Spleen (tissue), 13 donors: ENCODE measurements at places on chromosomes 5 and 9. TPM values are rescaled to one million over a fixed set of nuclear protein-coding genes. Genes with fewer than 3 reads are reported as not detected.
A peak's percentile ranks its signal among the peaks of the same experiment; 100 is the strongest.

The TMEFF1 gene
- not detected for total RNA-seq

The GFI1B gene
- total RNA-seq = 1.8 TPM

The IL33 gene
- 2.7 TPM for total RNA-seq

GRCh38 chr9:109001275-109001676 lies 12.0 kb downstream of the CTNNAL1 start:
- no peaks in the 10 kb centered on the region for H3K36me3 ChIP-seq
- H3K4me1 ChIP-seq = peaks cover 6% of the 10 kb centered on the region
- H3K27ac ChIP-seq = no peak overlapping the region
- no peaks in the 10 kb centered on the region for H3K27me3 ChIP-seq
- DNase-seq = no peak

GRCh38 chr5:113280541-113280940 lies 154.2 kb downstream of the TSSK1B start:
- H3K4me1 ChIP-seq = no peaks in the 10 kb centered on the region
- H3K27me3 ChIP-seq = no peaks in the 10 kb centered on the region
- H3K36me3 ChIP-seq = no peaks in the 10 kb centered on the region
- no peak overlapping the region for H3K27ac ChIP-seq
- DNase-seq = no peak

DNA sequence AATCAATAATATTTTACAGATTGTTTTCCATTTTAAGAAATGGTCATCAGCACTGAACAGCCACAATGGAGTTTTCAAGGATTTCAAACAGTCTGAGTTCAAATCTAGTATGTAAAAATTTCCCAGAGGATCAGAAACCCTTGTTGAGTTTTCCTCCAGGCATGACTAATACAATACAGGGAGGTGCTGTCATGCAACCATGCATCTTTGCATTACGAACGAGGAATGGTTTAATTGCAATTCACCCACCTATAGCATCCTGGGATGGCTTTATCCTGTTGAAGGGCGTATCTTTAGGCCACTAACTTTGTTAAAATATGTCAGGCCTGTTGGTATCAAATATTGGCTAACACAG lies 196.4 kb downstream of the EFNA5 start:
- H3K27ac ChIP-seq = peak overlapping the region; percentile 51
- no peaks in the 10 kb centered on the region for H3K36me3 ChIP-seq
- no peaks in the 10 kb centered on the region for H3K27me3 ChIP-seq
- DNase-seq = no peak
- H3K4me1 ChIP-seq = peaks cover 7% of the 10 kb centered on the region

- no peak for DNase-seq
- no peaks in the 10 kb centered on the region for H3K36me3 ChIP-seq
- no peaks in the 10 kb centered on the region for H3K27me3 ChIP-seq
- no peak overlapping the region for H3K4me3 ChIP-seq
- no peak overlapping the region for H3K27ac ChIP-seq
These were observed 35.5 kb downstream of the OLFML2A start for GRCh38 chr9:124812441-124812876.

GRCh38 chr5:125685771-125686170 lies 737.4 kb upstream of the GRAMD2B start:
- DNase-seq = no peak
- H3K4me1 ChIP-seq = no peaks in the 10 kb centered on the region
- no peaks in the 10 kb centered on the region for H3K27me3 ChIP-seq
- H3K27ac ChIP-seq = no peak overlapping the region

- H3K4me3 ChIP-seq = no peak overlapping the region
- no peaks in the 10 kb centered on the region for H3K27me3 ChIP-seq
These were observed 1457.2 kb upstream of the WWC1 start for GRCh38 chr5:166834246-166834645.

- H3K4me1 ChIP-seq = peaks cover 25% of the 10 kb centered on the region
- no peak for DNase-seq
- no peak overlapping the region for H3K4me3 ChIP-seq
- H3K27me3 ChIP-seq = no peaks in the 10 kb centered on the region
- H3K27ac ChIP-seq = no peak overlapping the region
These were observed 3.1 kb downstream of the CLTB start for GRCh38 chr5:176413255-176413565.

DNA sequence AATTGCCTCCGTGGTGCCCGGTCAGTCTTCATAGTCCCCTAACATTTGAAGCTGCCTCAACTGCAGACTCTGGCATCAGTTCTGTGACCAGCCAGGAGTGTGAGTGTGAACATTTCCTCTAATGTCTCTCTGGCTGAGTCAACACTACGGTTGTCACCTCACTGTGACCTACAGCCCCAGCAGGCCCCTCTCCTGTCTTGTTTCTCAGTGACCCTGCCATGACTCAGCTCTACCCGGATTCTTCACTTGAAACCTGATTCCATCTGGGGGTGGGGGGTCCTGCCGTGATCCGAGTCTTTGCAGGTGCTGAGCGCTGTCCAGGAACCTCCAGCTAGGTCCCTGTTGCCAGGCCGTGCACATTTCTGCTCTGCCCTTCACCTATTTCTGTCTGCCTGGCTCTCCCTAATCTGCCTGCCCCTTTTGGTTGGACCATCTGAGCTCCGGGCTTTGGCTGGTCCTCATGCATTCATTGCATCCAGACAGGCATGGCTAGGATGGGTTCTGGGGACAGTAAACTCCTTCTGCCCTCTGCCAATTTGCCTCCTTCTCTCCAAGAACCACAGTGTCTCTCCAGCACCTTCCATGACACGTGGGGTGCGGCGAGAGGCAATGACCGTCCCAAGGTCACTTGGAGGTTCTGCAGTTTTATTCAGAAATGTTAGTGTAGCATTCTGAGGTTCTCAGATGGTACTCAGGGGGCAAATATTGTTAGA lies 24.2 kb downstream of the STC2 start:
- H3K27ac ChIP-seq = no peak overlapping the region
- H3K36me3 ChIP-seq = no peaks in the 10 kb centered on the region
- no peak overlapping the region for H3K4me3 ChIP-seq
- H3K27me3 ChIP-seq = no peaks in the 10 kb centered on the region
- no peaks in the 10 kb centered on the region for H3K4me1 ChIP-seq

DNA sequence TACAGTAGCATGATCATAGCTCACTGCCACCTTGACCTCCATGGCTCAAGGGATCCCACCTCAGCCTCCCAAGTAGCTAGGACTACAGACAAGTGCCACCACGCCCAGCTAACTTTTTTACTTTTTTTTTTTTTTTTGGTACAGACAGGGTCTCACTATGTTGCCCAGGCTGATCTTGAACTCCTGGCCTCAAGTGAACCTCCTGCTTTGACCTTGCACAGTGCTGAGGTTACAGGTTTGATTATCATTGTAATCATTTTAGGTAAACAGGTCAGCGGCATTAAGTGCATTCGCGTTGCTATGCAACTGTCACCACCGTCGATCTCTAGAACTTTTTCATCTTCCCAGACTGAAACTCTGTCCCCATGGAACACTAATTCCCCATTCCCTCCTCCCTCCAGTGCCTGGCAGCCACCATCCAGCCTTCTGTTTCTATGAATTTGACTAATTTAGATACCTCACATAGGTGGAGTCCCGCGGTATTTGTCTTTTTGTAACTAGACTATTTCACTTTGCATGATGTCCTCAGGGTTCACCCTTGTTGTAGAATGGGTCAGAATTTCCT lies 5.8 kb upstream of the CARD19 start:
- no peak overlapping the region for H3K4me3 ChIP-seq
- H3K4me1 ChIP-seq = peaks cover 42% of the 10 kb centered on the region
- peak; percentile 5 for DNase-seq
- H3K36me3 ChIP-seq = peaks cover 25% of the 10 kb centered on the region

DNA sequence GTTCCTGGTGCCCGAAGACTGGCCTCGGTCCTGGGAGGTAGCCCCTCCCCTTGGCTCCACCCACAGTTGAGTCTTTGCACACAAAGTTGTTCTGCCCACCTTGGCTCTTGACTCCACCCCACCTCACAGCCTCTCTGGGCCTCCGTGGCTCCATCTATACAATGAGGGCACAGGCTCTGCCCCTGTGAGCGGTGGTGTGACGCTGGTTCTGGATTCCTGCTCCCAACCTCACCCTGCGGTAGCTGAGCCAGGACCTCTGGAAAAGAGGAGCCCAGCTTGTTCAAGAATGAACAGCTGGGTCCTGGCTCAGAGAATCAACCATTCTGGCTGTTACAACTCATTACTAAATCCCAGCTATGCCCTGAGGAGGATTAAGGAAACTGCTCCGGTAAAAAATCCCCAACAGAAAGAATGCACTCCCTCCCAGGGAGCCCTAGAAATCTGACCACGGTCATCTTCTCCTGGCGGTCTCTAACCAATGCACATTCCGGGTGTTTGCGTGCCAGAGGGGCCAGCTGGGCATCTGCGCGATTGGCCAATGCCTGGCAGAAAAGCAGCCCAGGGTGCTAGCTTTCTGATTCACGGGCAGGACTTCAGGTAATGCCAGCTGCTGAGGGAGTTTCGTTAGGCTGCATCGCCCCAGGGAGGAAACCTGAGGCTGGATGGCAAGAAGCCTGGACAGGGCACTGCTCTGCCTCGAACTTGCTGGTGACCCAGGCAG lies 9.9 kb upstream of the GRHPR start:
- H3K27ac ChIP-seq = no peak overlapping the region
- no peak overlapping the region for H3K4me3 ChIP-seq
- no peaks in the 10 kb centered on the region for H3K27me3 ChIP-seq
- no peak for DNase-seq
- H3K4me1 ChIP-seq = peaks cover 8% of the 10 kb centered on the region

GRCh38 chr5:78569441-78569840 lies 79.1 kb downstream of the LHFPL2 start:
- no peak for DNase-seq
- H3K4me3 ChIP-seq = no peak overlapping the region
- peaks cover 39% of the 10 kb centered on the region for H3K4me1 ChIP-seq
- no peaks in the 10 kb centered on the region for H3K27me3 ChIP-seq
- no peak overlapping the region for H3K27ac ChIP-seq

DNA sequence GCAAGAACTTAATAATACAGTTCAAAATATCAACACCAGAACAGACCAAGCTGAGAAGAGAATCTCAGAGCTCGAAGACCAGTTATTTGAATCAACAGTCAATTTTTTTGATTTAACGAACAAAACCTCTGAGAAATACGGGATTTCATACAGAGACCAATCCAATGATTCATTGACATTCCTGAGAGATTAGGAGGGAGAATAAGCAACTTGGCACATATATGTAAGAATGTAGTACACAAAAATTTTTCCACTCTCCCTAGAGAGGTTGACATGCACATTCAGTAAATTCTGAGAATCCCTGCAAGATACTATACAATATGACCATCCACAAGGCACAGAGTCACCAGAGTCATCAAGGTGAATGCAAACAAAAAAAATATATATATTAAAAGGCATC lies 1577.3 kb upstream of the C9orf72 start:
- no peak overlapping the region for H3K27ac ChIP-seq
- H3K4me3 ChIP-seq = no peak overlapping the region
- no peaks in the 10 kb centered on the region for H3K4me1 ChIP-seq
- H3K27me3 ChIP-seq = no peaks in the 10 kb centered on the region

DNA sequence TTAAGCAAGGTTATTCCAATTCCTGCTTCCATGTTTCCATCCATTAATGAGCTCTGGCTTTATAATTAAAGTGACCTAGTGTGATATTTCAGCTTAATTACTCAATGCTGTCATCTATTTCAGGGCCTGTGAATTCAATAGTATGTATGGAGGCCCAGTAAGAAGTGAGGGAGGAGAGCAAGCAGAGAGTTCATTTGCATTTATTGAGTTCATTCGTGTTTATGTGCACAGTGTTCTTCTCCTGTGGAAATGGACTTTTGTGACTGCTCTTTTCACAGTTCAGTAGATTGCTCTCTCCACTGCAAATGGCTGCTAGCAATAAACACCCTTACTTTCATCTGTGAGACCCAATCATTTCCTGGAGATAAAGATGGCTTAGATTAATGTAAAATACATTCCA lies 130.9 kb downstream of the CEMIP2 start:
- H3K27ac ChIP-seq = peak overlapping the region; percentile 79
- H3K36me3 ChIP-seq = no peaks in the 10 kb centered on the region
- no peaks in the 10 kb centered on the region for H3K27me3 ChIP-seq
- no peak overlapping the region for H3K4me3 ChIP-seq

DNA sequence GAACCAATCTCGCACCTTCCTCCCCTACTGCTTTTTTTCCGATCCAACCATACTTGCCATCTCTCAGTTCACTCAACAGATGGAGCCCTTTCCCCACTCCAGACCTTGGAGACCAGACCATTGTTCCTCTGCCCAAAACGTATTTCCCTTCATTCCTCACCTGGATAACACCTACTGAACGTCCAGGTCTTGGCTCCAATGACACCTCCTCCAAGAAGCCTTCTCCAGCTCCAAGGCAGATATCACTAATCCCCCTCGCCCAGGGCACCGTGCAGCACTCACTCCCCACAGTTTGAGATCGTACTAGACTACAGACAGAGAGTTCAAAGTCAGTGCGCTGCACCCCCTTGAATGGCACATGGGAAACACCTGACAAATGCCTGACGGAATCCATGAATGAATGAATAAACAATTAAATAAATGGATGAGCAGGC lies 47.1 kb upstream of the AKNA start:
- no peak for DNase-seq
- no peak overlapping the region for H3K4me3 ChIP-seq
- no peaks in the 10 kb centered on the region for H3K4me1 ChIP-seq

DNA sequence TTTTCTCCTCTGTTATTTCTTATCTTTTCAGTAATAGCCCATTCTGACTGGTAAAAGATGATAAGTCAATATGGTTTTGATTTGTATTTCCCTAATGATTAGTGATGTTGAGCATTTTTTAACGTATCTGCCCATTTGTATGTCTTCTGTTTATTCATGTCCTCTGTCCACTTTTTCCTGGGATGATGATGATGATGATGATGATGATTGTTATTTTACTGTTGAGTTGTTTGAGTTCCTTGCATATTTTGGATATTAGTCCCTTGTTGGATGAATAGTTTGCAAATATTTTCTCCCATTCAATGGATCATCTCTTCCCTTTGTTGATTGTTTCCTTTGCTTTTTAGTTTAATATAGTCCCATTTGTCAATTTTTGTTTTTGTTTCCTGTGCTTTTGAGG lies 27.0 kb downstream of the UTP15 start:
- no peak overlapping the region for H3K27ac ChIP-seq
- no peaks in the 10 kb centered on the region for H3K36me3 ChIP-seq
- H3K27me3 ChIP-seq = no peaks in the 10 kb centered on the region
- peaks cover 6% of the 10 kb centered on the region for H3K4me1 ChIP-seq
